ENCODE measurements at places on chromosomes 7 and 10. TPM values are rescaled to one million over a fixed set of nuclear protein-coding genes. Genes with fewer than 3 reads are reported as not detected.

- no peak for DNase-seq
These were observed 357.1 kb downstream of the PRPF18 start for GRCh38 chr10:13943735-13944398.

- DNase-seq, result no peak
These were observed 924.7 kb upstream of the CELF2 start for GRCh38 chr10:10093021-10093420.

DNA sequence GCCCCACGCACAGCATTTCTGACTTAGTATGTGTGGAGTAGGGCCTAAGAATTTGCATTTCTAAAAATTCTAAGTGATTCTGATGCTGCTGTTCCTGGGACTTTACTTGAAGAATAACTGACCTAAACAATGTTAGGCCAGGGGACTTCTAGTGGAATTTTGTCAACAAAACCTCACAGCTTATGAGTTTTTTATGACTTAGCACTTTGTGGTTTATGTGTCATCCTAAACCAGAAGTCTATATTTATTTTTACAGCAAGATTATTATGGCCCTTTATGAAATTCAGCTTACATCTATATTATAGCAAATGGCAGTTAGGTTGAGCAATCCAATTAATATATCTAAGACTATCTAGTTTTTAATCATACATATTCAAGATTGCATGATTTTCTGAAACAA is 24.6 kb upstream of the BET1 start:
- DNase-seq, result peak; percentile 83

DNA sequence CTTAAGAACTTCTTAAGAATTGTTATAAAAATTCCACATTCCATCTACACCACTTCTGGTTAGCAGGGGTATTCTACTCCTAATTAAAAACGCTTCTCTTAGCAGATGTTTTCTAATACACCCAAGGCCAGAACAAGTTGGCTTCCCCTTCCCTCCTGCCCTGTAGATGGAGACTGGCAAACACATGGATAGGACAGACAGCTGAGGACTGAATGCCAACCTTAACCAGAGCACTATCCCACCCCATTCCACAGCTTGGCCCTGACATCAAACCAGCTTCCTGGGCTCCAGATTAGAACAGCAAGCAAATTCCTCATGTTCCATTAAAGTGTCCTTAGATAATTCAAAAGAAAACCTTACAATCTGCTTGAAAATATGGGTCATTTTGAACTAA is 56.6 kb upstream of the IL6 start:
- DNase-seq, result no peak

GRCh38 chr7:22577470-22578001 is 77.5 kb upstream of the STEAP1B start:
- peak; percentile 98 for DNase-seq

GRCh38 chr7:152859781-152860191 is 100.2 kb downstream of the ACTR3B start:
- DNase-seq, result no peak

DNA sequence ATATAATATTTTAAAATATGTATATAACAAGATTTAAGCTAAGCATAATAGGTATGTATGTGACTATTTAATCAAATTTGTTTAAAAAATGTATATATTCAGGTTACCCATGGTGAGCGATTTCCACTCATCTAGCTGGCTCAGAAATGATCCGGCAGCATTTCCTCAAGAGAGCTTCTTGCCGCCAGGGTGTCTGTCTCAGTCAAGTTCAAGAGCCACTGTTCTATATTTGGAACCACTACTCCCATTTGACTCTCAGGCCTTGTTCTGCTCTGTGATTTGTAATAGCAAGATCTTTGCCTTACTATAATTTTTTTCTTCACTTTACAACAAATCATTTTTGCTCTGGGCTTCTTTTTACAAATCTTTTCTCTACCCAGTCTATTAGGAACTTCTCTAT is 48.7 kb upstream of the CNTNAP2 start:
- DNase-seq, result no peak

GRCh38 chr7:116249969-116250553 is 39.7 kb downstream of the TES start:
- peak; percentile 58 for DNase-seq

DNA sequence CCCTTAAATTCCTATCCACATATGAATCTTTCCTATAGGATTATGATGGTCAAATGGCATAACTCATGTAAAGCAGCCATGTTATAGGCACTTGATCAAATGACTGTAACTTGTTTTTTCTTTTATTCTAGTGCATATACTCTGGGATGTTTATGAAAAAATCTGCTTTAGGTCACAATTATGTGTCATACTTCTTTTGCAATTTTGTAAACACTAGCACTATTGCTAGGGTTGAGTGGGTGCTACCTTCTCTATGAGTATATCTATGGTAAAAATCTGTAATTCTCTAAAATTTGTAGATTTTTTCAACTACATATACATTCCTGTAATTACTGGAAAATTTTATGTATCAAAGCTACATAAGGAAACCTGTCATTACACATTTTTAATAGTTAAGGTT is 50.0 kb downstream of the HGF start:
- peak; percentile 57 for DNase-seq

GRCh38 chr7:97868788-97869187 is 3.4 kb downstream of the ASNS start:
- no peak for DNase-seq

DNA sequence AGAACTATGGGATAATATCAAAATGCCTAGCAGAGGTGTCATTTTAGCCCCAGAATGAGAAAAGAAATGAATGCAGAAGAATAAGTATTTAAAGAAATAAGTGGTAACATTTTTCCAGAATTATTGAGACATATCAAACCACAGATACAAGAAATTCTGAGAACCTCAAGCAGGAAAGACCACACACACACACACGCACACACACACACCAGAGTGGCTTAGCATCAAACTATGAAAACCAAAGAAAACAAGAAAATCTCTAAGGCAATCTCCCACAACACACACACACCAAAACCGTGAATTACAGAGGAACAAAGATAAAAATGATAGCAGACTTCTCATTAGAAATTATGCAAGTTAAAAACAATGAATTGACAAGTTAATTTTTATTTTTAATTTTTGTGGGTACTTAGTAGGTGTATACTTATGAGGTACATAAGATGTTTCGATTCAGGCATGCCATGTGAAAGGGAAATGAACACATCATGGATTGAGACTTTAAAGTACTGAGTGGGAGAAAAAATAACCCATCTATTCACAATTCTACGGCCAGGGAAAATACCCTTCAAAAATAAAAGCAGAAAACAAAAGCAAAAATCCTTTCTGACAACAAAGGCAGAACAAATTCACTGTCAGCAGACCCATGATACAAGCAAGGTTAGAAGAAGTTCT is 14.6 kb downstream of the PPIF start:
- no peak for DNase-seq

DNA sequence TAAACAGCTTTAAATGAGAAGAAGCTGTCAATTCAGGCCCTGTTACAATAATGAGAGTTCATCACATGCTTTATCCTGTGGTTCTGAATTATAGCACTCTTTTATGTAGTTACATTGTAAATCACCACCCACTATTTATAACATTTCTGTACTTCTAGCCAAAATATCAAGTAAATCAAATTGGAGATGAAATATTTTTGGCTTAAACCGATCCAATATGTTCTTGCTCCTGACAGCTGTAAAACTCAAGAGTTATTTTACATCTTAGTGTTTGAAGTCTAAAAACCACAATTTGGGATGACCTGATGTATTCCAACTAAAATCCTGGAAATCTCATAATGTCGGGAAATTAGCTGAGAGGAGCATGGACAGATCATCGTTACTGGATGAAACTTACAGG is 371.2 kb upstream of the LRRN3 start:
- DNase-seq, result no peak

DNA sequence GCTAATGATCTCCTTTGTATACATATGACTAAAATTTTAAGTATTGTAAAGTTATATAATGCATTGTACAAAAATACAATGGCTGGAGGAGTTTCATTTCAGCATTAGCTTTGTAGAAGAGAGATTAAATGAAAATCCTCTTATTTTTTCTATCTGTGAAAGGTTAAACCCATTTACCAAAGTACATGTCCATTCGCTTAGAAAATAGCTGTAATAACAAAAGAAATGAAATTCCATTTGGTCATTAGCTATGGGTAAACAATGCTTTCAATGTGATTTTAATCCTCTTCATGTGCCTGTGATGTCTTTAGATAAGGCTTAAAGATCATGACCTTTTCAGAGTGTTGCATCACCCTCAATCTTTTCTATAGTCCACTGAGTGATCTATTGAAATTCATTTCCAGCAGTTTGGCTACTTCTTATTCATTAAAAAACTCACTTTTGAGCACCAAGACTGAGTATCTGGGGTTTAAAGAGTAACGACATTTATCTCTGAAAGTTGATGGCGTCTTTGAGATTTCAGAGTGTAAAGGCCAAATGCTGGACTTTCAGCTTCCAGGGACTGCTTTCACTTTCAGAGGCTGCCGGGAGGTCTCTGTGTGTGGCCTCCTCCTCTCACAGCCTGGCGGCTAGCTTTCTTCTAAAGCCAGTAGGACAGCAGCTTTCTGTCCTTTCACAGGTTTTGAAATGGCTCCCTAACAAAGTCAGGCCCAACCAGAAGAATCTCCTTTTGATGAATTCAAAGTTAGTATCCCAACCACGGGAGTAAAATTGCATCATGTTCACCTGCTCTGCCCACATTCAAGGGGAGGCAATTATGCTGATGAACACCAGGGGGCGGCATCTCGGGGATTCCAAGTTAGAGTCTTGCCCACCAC is 701.4 kb upstream of the COBL start:
- DNase-seq, result no peak

GRCh38 chr10:95304463-95304862 is 13.7 kb upstream of the PDLIM1 start:
- no peak for DNase-seq

- DNase-seq, result no peak
These were observed 37.4 kb downstream of the AVL9 start for GRCh38 chr7:32532716-32533115.

DNA sequence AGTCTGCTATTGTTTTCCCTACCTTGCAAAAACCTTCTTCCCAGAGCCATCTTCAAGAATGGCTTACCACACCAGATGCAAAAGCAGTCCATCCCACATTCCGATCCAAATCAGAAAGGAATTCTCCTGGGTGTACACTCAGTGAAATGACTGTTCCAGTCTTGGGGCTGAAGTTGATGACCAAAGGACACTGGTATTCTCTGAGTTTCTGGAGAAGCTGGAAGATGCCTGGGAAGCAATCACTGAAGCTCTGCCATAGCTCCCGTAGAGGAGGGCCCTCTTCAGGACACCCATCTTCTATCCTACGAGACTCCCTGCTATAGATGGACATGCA is 155.7 kb downstream of the LCOR start:
- peak; percentile 59 for DNase-seq

- DNase-seq, result no peak
These were observed 94.4 kb downstream of the ADRA2A start for GRCh38 chr10:111171183-111171582.

GRCh38 chr10:74076961-74077360 is 73.7 kb downstream of the AP3M1 start:
- peak; percentile 44 for DNase-seq

- no peak for DNase-seq
These were observed 3.6 kb downstream of the CLDN15 start for GRCh38 chr7:101233907-101234547.

GRCh38 chr10:113426181-113426877 is 126.5 kb upstream of the HABP2 start:
- DNase-seq, result no peak

GRCh38 chr7:127874951-127875608 is 156.2 kb downstream of the LRRC4 start:
- peak; percentile 47 for DNase-seq

DNA sequence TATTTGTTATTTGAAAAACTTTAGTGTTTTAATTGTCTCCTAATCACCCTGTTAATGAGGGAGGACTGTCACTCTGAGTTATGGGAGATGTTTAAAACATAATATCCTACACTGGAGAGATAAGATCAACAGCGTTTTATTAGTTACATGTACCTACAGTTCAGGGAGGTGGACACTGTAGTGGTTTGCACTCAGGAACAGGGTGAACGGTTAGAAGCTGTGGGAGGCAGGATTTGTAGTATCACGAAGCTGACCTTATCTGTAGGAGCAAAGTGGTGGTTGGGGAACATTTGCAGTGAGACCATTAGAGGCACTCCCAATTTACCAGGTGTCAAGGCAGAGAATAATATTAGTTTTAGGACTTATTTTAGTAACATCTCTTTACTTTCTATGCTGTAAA is 193.3 kb upstream of the KCND2 start:
- no peak for DNase-seq

DNA sequence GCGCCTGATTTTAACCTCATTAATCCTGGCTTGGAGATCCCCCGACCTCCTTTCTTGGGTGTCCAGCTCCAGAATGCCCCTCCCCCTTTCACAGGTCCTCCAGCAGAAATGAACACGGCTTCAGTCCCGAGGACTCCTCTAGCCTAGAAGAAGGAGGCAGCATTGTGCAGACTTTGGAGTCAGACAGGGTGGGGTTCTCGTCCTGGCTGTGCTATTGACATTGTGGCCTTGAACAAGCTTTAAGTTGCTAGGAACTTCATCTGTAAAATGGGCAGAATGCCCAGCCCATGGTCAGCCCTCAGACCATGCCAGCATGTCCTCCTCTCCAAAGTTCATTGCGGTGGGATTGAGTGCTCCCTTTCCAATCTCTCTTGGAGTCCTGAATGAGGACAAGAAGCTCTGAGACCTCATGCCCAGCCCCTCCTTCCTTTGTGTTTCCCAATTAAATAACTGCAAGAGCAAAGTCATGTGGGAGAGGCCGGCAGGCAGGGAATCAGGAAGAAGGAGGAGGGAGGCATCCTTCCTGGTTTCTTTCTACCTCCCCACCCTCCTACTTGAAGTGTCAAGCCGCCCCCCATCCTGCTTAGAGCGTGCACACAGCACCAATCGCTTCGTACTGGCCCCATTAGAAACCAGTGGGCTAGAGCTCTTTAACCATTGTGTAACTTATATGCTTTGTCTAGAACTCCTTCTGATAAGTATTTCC is 86.4 kb downstream of the RBM20 start:
- DNase-seq, result no peak

GRCh38 chr10:30121401-30121800 is 62.0 kb upstream of the JCAD start:
- no peak for DNase-seq

Gene ATG9B
- total RNA-seq, result 0.18 TPM

Gene PPIA
- total RNA-seq, result 3,430 TPM

Gene FXYD4
- total RNA-seq, result not detected

Gene PNLIPRP3
- total RNA-seq, result not detected

Gene SP8
- not detected for total RNA-seq

Gene ASB15
- not detected for total RNA-seq

Gene TSPAN15
- total RNA-seq, result not detected

Gene TRRAP
- total RNA-seq, result 12.5 TPM

Gene ANKRD61
- total RNA-seq, result under 0.01 TPM

Gene NACAD
- 0.56 TPM for total RNA-seq

Gene SFMBT2
- total RNA-seq, result 1.1 TPM

All from IMR-90 (cell line).